ENCODE measurements at places on chromosomes 16 and 17. TPM values are rescaled to one million over a fixed set of nuclear protein-coding genes. Genes with fewer than 3 reads are reported as not detected.

DNA sequence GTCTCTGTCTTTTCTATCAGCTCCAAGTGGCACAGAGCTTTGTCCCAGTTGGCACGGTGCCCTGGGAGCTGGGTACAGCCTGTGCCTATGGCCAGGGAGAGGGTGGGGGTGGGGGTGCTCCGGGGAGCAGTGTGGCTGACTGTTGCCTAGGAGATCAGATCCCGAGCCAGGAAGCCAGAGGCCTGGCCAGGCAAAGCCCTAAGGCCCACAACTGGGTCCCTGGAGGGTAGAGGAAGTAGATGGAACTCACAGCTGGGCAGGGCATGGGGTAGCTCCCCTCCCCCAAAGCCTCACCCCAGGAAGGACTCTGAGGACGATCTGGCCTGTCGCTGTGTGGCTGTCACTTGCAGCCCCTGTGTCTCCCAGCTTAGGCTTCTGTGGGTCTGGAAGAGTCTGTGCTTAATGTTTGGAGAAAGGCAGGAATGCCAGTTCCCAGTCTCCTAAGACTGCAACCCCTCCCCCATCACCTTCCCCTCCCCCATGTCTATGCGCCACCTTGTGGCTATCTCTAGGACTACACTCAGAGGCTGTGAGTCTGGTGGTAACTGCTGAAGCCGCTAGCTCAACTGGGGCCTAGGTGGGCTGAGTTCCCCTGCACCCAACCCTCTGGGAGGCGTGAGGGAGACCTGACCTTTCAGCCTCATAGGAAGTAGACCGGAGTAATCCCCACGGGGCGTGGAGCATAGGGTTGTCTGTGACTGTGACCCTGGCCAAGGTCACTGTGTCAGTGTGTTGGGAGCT is 12.6 kb downstream of the THRA start:
- no peak for DNase-seq

DNA sequence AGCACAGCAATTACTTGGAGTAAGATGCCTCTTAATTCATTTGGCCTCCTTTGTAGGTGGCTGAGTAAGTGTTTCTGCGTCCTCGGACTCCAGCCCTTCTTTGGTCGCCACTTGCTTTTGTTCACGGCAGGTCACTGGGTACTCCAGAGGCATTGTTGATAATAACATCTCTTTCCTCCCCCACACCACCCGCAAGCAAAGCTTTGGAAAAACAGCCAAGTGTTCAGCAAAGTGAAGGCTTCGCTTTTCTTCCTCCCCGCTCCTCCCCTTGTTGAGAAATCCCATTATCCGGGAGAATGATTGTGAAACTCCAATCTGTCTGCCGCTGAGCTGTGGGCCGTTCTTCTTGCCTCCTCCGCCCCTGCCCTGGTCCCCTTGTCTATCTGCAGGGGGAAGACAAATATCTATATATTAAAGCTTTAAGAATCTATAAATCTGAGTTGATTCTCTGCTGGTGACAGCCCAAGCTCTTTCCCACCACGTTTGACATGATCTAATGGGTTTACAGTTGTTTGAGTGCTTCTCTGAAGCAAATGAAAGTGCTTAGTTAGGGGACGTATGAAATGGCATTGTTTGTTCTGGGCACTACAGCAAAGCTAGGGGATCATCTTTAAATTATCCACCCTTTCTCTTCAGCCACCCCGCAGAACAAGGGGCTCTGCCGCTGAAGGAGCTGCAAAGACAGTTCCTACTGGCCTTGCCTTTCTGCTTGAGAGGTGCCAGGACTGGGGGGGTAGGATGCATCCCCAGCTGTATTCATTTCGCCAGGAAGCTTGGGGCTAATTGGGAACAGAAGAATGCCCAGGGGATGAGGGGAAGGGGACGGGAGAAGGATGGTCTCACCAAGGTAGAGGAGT is 167.1 kb downstream of the CCDC182 start:
- no peak for DNase-seq

The TVP23A gene
- polyA plus RNA-seq, result 2.3 TPM

The PRR35 gene
- polyA plus RNA-seq, result 9.4 TPM

The ABCC11 gene
- polyA plus RNA-seq, result 0.19 TPM

The KRT20 gene
- 0.09 TPM for polyA plus RNA-seq
